ENCODE measurements at places on chromosomes 12 and 14.

DNA sequence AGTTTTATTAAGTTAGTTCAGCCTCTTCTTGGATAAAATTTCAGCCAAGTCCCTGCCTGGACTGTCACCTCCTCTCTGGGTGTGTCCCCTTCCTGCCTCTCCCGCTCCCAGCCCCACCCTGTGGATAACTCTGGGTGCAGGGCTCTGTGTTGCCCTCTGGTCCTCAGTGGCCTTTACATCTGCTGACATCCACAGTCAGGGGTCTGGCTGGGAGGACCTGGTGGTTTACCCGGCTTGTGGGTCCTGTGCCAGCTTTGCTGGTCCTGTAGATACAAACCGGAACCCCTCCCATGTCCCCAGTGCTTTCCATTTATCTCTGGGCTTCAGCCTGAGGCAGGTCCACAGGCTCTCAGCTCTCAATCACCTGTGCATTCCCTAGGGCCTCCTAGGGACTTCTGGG is 28.9 kb upstream of the PLEKHG3 start:
- DNase-seq = no peak

DNA sequence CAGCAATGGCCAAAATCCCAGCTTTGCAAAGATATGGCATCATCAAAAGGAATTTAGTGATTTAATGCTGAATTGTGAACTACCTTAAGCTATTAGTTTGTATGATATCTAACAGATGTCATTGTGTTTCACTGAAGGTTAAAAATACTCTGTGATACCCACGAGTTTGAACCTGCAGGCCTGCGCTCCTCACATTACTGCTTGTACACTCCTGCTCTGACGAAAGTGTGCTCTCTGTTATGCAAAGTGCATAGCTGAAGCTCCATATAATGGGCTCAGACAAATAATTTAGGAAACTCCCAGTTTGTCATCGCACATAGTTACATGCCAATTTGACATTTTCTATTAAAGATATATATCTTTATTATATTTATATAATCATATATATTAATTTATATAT is 52.2 kb downstream of the SPPL3 start:
- DNase-seq = no peak

DNA sequence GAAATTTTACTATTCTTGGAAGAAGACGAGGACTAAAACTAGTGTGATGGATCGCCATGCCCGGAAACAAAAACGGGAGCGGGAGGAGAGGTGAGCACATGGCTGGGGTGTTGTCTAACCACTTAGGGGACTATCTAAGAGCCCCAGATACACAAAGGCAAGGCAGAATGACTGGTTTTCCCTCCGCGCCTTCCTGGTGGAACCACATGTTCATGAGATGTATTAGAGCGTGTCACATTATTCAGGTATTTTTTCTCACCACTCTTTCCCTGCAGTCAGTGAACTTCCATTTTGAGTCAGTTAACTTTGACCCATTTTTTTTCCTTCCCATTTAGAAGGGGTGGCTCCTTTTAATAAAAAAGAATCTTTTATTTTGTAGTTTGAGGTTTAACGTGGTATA is 68.8 kb upstream of the TRAF3 start:
- no peak for DNase-seq

DNA sequence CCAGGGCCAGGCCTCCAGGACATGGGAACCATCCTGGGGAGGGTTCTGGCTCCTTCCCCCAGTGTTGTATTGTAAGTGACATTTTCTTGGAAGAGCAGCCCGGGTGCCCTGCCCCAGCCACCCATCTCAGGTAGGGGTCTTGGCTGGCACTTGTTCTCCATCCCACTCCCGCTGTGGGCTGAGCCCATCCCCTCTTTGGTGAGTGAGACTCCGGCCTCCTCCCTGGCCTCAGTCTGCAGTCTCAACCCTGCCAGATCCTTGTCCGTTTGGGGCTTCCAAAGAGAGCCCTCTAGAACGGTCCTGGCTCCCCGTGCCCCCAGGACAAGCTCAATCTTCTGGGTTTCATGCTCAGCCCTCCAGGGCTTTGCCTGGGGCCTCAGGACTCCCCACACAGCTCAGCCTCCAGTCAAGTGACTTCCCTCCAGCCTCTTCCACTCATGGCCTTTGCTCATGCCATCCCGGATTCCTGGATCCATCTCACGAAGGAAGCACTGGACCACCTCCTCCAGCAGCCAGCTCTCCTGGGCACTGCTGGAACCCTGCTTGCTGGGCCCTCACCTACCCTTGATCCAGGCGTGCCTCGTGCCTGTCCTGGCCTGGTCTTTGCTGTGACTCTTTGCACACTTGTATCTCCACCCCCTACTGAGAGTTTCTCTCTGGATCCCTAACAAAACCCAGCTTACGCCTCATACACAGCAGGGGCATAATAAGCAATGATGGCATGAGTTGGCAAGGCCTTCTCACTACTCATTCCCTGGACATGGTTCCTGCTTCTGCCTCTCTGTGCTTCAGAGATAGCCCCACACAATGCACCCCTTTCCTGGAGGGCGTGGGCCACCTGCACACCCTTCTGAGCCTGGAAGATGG is 297.4 kb upstream of the RTL1 start:
- no peak for DNase-seq

DNA sequence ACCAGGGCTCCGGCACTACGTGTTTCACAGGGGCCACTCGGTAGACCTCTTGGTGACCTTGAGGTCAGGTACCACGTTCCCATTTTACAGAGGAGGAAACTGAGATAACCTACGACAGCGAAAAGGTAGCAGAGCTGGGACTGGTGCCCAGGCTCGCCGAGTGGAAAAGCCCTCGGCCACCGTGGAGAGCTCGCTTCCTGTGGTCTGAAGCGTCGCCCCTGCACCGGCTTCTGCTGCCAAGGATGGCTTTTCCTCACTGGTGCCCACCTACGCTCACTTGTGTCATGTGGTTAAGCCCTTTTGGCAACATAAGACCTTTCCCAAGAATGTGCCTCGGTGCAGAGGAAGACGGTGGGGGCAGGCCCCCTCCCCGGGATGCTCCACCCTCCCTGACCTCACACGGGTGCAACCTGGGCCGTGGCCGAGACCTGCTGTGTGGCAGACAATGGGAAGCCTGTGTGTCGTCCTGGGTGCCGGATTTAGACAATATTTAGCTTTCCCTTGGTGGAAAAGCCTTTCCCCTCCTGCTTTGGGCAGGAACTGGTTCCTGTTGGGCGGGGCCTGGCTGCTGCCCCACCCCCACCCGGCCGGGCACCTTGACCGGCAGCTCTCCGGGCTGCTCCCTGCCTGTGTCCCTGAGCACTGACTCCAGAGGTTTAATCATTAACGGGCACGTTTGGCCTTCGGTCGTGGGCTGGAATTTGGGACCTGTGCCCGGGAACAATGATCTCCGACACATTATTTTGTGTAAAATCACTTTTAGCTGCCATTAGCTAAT is 32.4 kb upstream of the PPP1R13B start:
- DNase-seq = no peak

DNA sequence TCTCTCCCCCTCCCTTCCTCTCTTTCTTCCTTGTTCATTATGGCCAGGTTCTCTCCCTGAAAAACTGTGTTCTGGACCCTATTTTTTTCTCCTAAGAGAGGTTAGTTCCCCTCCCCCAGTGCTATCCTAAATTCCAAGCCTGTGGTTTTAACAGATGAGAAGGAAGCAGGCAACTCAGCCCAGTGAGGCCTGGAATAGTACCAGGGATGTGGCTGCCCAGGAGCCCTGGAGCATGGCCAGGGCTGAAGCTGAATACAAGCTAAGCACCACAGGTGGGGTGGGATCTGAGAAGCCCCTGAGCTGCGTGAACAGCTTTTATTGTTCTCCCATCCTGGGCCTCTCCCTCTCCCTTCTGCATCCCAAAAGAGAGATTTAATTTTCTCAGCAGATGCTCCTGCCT is 1581.3 kb upstream of the TMEM132C start:
- DNase-seq = no peak

DNA sequence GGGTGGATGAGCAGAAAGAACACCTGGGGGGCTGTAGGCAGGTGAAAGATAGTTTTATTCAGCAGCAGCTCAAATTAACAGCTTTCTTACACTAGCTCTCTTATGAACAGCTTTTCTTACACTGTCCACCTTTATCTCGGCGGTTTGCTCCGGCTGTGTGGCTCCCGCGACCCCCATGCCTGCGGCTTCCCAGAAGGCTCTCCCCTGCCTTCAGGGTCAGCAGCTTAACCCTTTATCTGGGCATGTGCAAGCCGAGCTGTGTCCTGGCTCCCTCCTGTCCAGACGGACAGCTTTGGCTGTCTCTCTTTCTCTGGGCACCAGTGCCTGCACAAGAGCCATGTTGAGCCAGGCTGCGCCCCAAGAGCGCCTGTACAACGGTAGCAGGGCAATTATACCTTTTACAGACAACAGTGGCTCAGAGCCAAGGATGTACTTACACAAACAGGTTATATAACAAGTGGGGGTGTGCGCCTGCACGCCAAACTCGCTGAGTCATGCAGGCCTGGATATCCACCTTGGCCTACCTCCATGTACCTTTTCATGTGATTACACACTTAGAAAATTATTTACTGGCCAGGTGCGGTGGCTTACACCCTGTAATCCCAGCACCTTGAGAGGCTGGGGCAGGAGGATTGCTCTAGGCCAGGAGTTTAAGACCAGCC is 28.5 kb upstream of the KLHL42 start:
- DNase-seq = no peak

DNA sequence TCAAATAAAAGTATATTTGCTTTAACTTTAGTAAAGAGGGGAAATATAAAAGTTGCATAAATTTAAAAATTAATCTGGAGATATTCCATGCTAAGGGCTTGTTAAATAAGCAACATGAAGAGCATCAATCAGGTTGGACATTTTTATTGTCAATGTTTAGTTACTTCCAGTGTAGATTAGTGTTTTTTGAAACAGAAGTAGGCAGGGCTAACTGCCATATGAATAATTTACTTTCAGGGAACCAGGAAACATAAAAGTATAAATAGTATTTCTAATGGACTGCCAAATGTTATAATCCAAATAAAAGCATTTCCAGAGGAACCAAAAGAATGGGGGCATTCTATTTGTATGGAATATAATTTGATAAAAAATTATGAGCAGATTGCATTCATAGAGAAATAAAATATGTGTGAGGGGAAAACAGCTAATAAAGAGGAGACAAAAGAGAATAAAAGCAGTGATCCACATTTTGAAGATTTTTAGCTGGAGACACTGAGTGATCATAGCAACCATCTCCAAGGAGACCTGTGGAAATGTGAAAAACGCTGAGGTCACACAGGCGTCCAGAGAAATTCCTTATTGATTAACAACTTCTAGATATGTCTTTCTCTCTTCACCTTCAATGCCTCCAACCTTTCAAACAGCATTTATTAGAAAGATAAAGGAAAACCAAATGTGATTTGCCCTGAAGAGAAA is 70.8 kb downstream of the SRGAP1 start:
- no peak for DNase-seq

GRCh38 chr12:52277486-52278245 is 3.2 kb downstream of the KRT86 start:
- DNase-seq = no peak

DNA sequence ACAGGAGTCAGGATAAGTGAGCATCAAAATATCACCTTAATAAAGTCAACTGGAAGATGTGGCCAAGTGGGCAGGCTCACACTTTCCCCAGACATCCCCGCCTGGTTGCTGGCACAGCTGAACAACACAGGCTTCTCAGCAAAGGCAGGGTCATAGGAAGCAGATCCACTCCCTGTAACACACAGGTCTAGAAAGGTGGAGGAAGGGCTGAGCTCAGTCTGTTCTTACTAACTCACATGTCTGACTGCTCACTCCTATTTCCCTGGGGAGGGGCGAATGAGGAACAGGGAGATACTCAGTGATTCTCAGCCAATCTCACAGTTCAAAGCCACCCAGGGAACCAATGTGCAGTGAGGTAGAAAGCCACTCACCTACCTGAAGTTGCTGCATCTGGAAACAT is 45.0 kb upstream of the AMN1 start:
- no peak for DNase-seq

- DNase-seq = no peak
Measured at GRCh38 chr14:92595267-92595666, 81.7 kb downstream of the RIN3 start.

GRCh38 chr14:69012256-69012953 is 33.3 kb upstream of the ACTN1 start:
- no peak for DNase-seq

DNA sequence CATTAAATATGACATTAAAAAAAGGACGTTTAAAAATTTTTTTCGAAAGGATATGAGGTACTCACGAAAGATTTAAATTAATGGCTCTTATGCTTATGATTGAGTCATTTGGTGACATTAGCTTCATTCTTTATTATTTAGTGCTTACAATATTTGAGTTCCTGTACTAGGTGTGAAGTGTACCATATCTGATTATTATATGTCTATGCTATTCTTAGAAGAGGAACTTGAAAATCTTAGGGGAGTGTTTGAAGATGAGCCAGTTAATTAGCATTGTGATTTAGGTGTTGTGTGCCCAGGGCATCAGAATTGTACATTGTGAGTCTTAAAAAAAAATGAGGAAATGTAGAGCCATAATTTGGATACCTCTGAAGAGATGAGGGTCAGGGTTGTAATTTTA is 118.6 kb downstream of the FUT8 start:
- no peak for DNase-seq

- DNase-seq = no peak
Measured at GRCh38 chr14:33484264-33484663, 466.6 kb downstream of the EGLN3 start.

GRCh38 chr12:57266681-57267080 is 15.7 kb upstream of the STAC3 start:
- no peak for DNase-seq

DNA sequence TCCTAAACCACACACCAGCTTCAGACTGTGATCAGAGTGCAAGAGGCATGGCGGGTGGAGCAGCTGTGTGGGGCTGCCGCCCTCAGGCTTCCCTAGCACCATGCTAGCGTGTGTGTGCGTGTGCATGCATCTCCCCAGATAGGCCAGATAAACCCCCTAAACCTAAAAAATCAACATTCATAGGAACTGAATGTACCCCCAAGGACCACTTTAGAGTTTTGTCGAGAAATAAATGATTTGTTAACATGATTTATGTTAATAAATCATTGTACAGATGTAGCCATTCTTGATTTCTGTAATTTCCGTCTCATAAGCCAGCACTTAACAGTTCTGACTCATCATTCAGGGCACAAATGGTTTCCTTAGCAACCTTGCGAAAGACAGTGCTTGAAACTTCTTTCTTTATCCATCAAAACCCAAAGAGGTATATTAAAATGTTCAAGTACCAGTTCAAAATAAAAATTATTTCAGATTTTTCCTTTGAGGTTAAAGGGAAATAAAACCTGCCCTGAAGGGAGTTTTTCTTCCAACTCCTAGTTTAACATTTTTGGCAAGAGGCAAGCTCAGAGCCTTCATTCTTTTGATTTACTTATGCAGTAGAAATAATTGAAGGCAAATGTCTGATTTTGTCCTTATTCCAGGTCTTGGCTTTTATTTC is 206.2 kb upstream of the RGS6 start:
- DNase-seq = no peak

DNA sequence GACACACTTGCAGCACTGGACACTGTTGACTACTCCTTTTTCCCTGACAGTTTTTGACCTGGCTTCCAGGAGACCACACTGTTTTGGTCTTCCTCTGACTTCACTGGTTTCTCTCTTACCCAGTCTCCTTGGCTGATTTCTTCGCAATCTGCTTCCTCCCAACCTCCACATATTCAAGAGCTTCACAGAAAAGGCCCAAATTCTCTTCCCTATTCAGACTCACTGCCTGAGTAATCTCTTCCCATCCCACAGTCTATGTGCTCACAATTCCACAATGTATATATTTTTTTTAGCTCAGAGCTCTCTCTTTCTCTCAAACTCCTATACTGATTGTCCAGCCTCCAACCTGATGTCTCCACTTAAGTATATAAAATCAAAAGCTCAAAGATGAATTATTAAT is 115.4 kb downstream of the SINHCAF start:
- DNase-seq = no peak
